AML-193 (cell line): ENCODE measurements at places on chromosomes 2 and 18.

- DNase-seq = peak; percentile 74
Observed at GRCh38 chr2:101041413-101041812, 39.3 kb downstream of the RPL31 start.

- no peak for DNase-seq
Observed at GRCh38 chr2:127811397-127812321, 688 bp upstream of the WDR33 start.

GRCh38 chr18:24271381-24272228 lies 126.0 kb downstream of the OSBPL1A start:
- DNase-seq = no peak

DNA sequence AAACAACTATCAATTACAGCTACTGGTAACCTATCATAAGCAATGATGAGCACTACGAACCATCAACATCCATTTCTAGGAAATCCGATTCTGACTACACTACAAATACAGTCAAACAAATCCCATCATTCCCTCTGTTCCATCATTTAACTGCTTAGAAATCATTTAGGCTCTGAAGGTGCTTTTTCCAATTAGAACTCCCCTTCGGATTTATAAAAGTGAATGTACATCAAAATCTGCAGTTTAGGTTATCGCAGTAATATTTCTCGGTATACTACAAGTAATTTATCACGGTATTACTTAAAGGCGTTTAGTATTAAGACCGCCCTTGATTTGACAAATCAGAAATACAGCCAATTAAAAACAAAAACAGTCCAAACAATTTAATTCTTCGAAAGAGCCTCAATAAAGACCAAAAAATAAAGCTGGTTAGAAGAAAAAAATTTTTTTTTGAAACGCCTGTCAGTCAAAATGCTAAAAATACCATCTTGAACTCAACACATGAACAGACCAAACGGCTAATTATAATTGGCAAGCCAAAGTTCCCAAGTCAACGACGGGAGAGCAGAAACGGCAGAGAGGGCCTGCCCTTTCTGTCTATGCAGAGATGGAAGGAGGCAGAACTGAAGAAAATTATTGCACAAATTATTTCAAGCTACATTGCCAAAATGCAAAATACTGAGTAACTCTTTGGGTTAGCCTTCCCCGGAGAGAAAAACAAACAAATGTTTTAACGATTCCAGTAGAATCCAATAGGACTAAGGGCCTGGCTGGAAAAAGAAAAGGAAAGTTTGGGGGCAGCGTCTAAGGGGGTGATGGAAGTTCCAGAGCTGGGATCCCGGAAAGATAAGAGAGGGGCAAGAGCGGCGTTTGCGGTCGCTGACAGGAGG lies 1.2 kb downstream of the VPS54 start:
- peak; percentile 30 for DNase-seq

DNA sequence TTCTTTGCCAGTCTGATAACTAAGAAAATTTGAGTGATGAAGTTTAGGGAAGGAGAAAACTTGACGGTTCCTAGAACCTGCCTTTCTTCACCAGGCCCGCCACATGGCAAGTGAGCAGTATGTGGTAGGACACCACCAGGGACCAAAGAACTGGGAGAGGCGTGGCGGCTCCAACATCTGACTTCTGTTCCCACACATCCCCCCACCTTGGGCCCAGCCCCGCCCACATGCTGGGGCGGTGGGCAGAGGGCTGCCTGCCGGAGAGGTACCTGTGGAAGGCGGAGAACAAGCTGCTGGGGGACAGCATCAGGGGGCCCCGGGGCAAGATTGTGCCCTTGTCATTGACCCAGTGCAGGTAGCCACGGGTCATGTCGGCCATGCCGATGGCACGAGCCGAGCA lies 75.0 kb downstream of the EMILIN2 start:
- DNase-seq = no peak

DNA sequence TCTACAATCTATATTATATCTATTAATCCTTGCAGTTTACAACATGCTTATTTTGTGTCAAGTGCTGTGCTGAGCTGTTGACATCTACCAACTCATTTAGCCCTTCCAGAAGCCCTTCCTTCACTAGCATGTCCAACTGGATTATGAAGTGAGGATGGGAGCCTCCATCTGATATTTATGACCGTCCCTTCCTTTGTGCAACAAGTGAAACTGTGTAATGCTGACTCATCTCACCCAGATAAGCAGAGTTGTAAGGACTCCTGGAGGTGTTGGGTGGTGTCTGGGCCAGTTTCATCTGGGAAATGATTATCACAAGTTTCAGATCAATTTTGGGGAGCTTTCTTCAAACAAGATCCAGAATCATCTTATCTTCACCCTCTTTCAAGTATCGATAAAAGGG lies 156.6 kb upstream of the ETAA1 start:
- no peak for DNase-seq

DNA sequence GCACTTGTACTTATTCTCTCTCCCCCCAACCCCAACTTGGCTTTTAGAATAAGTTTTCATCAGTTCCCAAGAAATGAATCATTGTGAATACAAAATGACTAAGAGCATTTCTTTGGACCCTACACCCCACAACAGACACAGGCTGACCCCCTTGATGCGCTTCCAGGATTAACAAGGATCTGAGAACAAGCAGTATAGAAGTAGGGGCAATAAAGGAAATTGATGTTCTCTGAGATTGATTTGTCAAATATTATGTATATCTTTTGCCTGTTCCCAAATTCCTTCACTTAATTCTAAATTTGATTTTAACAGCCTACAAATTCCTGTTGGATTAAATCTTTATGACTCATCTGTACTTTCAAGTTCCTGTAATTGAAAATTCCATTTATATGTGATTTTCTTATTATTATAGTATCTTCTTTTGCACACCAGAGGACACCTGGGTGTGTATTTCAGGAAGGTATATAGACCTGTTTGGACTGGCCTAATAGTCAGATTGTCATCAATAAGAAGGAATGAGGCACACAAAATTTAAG lies 10.2 kb upstream of the PTPN4 start:
- no peak for DNase-seq

DNA sequence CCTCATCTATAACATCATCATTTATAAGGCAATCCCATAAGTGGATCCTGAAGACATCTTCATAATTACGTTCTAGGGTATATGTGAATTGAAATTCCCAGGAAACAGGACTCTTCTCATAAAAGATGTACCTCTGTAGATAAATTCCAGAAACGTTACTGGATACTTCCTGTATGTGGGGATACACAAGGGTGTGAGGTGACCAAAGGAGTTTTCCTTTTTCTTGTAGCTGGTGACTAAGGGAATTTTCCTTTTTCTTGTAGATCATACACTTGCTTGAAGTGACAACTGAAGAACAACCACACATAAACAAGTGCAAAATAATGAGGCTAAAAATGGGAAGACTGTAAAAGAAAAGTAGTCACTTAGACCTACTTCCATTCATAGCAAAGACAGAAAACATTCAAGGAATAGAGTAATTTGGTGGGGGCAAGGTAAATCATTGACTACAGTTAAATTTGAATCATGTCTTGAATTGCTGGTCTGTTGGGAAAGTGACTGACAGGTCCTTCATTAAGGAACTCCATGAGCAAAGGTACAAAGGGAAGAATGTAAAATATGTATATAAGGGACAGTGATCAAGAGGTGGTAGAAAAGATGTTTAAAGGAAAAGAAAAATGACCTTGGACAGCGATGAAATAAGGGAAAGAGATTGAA lies 53.2 kb upstream of the UBE2E3 start:
- no peak for DNase-seq

GRCh38 chr2:30412047-30412683 lies 34.9 kb upstream of the LCLAT1 start:
- no peak for DNase-seq

DNA sequence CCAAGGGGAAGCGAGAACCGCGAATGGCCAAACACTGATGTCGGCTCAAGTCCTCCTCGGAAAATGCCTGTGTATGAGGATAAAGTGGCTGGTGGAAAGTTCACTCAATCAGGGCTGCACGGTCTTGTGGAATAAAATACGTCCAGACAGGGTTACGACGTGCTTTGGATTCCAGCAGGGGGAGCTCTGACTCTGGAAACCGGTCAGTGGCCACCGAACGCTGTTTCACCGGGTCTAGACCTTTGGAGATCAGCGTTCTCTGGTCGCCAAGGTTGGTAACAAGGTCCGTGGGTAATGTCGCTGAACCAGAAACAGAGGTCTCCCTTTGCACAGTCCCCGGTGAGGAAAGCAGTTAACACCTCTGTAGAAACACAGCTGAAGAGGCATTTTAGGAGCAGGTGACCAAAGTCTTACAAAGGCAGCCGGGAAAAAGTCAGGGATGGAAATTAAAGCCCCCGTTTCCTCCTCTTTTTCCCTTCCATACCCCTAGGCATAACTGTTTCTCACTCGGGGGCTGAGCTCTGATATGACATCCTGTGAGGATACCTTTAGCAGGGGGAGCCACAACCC lies 47.8 kb downstream of the CDCA7 start:
- DNase-seq = peak; percentile 69

- DNase-seq = no peak
Observed at GRCh38 chr2:109201465-109202327, 72.7 kb downstream of the SH3RF3 start.

GRCh38 chr2:40300391-40300790 lies 151.5 kb downstream of the SLC8A1 start:
- DNase-seq = no peak

DNA sequence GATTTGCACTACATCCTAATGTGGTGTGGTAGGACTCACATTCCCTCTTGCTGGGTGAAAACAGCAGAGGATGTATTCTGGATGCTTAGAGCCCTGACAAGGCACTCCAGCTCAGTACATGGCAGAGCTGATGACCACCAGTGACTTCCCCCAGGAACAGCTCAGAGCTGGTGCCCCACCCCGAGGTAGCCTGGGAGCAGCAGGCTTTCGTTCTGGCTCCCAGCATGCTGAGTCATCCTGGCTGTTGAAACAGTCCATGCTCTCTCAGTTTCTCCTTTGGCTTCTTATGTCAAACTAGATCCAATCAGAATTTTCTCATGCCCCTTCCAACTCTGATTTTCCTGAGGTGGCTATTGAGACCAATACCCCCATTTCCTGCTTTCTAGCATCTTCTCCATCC lies 438.2 kb downstream of the NBAS start:
- no peak for DNase-seq

GRCh38 chr2:46462936-46463335 lies 16.4 kb upstream of the TMEM247 start:
- DNase-seq = no peak

GRCh38 chr2:224930124-224930523 lies 112.1 kb downstream of the DOCK10 start:
- peak; percentile 63 for DNase-seq

GRCh38 chr2:204946892-204947291 lies 401.6 kb downstream of the PARD3B start:
- no peak for DNase-seq
